ENCODE measurements at places on chromosomes 1 and 21.

DNA sequence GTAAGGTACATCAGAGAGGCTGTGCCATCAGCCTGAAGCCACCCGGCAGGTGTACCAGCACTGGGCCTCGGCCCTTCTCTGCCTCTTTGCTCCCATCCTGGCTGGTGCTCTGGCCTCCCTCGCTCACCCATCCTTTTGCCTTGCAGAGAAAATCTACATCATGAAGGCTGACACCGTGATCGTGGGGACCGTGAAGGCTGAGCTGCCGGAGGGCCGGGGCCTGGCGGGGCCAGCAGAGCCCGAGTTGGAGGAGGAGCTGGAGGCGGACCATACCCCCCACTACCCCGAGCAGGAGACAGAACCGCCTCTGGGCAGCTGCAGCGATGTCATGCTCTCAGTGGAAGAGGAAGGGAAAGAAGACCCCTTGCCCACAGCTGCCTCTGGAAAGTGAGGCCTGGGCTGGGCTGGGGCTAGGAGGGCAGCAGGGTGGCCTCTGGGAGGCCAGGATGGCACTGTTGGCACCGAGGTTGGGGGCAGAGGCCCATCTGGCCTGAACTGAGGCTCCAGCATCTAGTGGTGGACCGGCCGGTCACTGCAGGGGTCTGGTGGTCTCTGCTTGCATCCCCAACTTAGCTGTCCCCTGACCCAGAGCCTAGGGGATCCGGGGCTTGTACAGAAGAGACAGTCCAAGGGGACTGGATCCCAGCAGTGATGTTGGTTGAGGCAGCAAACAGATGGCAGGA is 24.5 kb upstream of the TNFRSF1B start:
- DNase-seq: no peak

DNA sequence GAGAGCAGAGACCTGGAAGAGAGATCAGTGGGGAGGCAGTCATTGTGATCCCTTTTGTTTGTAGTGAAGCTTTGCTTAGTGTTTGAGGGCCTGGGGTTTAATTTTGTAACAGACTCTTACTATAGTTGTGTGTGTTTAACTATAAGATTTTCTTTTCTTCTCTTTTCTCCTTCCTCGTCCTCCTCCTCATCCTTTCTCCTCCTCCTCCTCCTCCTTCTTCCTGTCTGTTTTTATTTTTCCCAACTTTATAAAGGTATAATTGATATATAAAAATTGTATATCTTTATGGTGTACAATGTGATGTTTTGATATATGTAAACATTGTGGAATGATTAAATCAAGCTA is 71.2 kb upstream of the MACF1 start:
- no peak for DNase-seq

GRCh38 chr1:41101950-41102607 is 80.6 kb upstream of the SLFNL1 start:
- DNase-seq: peak; percentile 90

DNA sequence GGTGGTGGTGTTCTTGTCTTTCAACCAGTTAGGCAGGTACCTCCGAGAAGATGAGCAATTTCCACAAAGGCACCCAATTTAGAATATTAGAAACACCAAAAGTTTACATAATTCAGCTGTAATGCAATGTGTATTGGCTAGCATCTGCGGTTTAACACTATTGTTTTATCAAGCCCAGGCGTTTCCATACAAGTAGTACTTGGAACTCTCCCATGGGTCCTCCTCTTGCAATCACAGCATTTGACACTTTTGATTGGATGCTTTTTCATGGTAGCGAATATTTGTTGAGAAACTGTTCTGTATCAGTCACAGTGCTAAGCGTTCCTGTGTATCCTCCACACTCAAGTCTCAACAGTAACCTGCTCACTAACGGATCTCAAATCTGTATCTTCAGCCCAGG is 20.1 kb upstream of the MAP1LC3C start:
- no peak for DNase-seq

DNA sequence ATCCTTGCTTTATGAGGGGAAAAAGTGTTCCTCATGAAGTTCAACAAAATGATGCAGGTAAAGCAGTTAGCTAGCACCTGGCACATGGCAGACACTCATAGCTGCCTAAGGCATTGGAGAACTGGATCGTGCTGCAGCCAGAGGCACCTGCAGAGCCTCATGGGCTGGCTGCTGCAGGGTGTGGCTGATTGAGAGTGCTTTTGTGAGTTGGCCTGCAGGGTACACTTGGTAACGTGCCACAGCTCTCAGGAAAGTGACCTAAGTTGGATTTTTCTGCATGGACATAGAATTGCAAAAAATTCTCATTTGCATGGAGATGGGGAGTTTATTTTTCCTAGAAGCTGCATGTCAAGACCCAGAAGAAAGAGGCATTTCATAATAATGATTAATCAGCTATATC is 31.6 kb upstream of the IL20 start:
- no peak for DNase-seq

GRCh38 chr1:111990878-111991718 is 1.6 kb upstream of the KCND3 start:
- no peak for DNase-seq

GRCh38 chr1:191929383-191929782 is 228.9 kb upstream of the RGS18 start:
- no peak for DNase-seq

GRCh38 chr1:2425892-2426291 is 13.5 kb upstream of the PEX10 start:
- DNase-seq: no peak

GRCh38 chr1:17158961-17159360 is 39.7 kb upstream of the PADI2 start:
- DNase-seq: no peak

DNA sequence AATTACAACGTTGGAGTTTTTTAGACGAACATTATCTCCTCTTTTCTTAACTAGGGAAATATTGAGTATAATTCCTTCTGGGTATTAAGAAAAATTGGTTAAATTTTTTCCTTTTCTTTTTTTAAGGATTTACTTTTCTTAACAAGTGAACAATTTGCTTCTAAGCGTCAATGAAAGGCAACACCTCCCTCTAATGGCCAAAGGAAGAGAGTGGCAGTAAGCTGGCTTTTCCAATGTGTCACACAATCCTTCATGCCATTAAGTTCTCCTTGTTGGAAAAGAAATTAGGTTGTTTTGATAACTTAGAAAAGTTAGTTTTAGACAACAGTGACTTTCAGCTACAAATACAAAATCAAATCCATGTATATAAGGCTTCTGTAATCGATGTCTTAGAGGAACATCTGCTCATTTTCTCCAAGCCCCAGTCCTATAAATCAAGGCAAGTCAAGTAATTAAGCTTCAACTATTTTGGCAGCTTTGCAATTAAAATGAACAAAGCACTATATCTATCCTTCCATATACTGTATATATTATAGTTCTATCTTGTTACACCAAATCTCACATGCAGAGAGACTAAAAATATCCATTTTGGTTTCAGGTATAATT is 62.8 kb downstream of the EDEM3 start:
- DNase-seq: peak; percentile 25

GRCh38 chr1:218344814-218345672 is at the start of gene TGFB2:
TSS of gene TGFB2 (plus strand) at chr1:218345336. CDS start at chr1:218346702, 1,366 bp downstream.
- no peak for DNase-seq

GRCh38 chr1:4660917-4661594 is 6.6 kb downstream of the AJAP1 start:
- no peak for DNase-seq

DNA sequence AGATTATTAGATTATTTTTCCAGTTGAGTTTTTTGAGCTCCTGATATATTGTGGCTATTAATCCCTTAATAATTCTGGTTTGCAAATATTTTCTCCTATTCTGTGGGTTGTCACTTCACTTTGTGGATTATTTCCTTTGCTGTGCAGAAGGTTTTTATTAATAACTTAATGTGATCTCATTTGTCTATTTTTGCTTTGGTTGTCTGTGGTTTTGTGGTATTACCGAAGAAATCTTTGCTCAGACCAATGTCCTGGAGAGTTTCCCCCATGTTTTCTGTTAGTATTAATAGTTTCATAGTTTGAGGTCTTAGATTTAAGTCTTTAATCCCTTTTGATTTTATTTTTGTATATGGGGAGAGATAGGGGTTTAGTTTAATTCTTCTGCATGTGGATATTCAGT is 7.1 kb upstream of the TBX19 start:
- DNase-seq: no peak

GRCh38 chr1:111202366-111202706 is 1.9 kb upstream of the DENND2D start:
- no peak for DNase-seq

- no peak for DNase-seq
Measured at GRCh38 chr1:212455803-212456528, 23.2 kb downstream of the NENF start.

GRCh38 chr21:35423709-35424108 is 374.6 kb upstream of the RUNX1 start:
- DNase-seq: peak; percentile 49

DNA sequence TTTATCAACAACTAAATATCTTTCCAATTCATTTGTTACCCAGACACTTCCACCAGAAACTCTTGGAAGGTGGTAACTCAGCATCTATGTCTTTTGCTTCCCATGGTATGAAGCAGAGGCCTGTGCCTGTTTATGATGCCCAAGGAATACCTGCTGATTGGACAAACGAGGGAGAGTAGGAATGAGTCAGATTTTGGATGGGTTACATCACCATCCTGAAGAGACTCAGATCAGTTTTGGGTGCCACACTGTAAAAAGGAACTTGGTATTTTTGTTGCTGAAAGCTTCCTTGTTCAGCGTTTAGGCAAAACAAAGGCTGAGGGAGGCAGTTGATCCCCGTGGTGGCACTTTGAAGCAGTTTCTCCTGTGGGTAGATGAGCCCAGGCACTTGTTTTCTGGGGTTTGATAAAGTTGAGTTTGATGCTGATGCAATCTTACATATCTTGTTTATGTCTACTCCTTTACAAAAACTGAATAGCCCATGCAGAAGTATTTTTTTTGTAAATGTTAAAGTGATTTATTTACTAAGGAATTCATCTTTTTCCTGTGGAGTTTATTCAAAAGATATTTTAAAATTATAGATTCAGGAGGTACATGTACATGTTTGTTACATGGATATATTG is 26.7 kb upstream of the CYP4X1 start:
- no peak for DNase-seq

- DNase-seq: no peak
Measured at GRCh38 chr1:23593556-23594148, 34.4 kb upstream of the ID3 start.

DNA sequence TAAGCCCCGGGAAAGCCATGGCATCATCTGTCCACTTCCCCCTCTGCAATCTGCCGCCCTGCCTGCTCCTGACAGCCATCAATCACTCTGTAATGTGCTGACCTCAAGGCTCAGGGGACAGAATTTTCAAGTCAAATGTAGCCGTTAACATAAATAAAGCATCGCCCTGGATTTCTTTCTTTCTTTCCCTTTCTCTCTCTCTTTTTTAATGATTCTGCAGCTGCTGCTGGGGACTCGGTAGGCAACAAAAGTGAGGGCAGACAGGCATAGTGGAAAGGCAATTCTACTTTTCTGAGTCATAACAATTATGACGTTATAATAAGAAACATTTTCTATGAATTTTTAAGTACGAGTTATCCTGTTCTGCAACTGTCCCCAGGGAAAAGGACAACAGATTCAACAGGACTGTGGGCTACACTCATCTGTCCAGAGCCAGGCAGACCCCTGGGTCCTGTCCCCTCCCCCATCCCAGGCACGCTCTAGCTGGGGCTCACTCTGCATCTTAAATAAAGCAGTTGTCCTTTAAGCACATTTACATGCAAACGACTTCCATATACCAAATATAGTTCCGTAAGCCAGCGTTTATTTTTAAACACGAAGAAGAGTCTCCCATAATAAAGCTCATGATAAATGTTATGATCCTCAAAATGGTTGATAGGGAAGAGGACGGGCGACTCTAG is 78.7 kb downstream of the SSBP3 start:
- no peak for DNase-seq

GRCh38 chr1:231236208-231236591 is 4.8 kb upstream of the GNPAT start:
- no peak for DNase-seq

GRCh38 chr1:37682334-37682987 is 9.9 kb upstream of the CDCA8 start:
- no peak for DNase-seq

- DNase-seq: no peak
Measured at GRCh38 chr1:20497506-20497905, 10.4 kb downstream of the MUL1 start.

DNA sequence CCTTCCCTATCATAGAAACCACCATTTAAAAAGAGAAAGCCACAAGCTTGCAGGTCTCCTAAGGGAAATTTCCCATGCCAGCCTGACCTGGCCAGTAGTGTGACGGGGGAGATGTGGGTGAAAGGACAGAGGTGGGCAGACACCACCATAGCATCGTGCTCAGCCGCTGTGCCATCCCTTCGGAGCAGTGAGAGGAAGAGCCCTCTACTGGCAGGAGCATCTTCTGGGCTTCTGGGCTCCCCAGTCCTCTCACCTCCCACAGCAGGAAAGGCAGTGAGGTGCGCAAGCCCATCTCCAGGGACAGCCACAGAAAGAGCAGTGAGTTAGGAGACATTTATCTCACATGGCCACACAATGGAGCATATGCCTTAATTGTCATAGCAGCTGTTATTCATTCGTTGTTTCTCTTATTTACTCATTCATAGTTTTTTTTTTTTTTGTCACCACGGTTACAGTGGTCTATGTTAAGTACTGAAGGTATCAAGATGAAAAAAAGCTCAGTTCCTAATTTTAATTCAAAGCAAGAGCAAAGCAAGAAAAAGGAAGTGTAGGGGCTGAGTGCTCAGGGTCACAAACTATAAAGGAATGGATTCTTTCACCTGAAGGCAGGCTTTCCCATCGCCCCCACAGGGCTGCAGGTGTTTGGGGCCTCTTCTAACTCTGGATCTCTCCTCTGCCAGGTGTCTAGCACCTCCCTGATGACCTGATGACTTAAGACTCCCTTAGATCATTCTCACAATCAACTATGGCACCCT is 48.8 kb upstream of the CAMK1G start:
- DNase-seq: no peak

DNA sequence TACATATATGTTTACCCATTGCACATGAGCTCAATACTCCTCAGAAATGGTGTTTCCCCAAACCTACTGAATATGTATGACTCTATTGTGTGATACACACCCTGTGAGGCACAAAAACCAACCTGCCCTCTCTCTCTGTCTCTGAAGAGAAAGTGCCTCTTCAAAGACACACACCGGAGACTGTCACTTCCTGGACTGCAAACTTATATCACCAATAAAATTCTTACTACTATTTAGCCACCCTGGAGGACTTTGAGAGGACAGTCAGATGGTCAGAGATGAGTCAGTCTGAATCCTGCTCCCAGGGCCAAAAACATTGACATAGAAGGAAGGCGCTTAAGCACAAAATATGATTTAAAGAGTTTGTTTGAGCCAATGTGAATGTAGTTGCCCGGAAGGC is 110.4 kb downstream of the PPIAL4G start:
- DNase-seq: no peak

GRCh38 chr1:193979219-193979618 is 792.8 kb upstream of the B3GALT2 start:
- DNase-seq: no peak

GRCh38 chr1:6909857-6910256 is 124.6 kb downstream of the CAMTA1 start:
- DNase-seq: no peak
